Brain microvascular endothelial cell (primary cell): ENCODE measurements at places on chromosomes 7 and 10.

DNA sequence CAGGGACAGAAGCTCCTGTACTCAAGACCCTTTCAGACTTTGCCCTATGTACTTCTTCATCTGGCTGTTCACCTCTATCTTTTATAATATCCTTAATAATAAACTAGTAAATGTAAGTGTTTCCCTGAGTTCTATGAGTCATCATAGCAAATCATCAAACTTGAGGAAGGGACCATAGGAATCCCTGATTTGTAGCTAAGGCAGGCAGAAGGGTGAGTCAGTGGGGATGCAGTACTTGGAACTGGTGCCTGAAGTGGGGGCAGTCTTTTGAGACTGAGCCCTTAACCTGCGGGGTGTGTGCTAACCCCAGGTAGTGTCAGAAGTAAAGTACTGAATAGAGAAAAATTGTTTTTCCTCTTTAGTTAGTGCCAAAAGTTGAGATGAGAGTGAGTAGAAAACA, 6.2 kb upstream of the TMEM243 start:
- peak; percentile 21 for DNase-seq

GRCh38 chr7:29956487-29956836, 33.1 kb downstream of the SCRN1 start:
- no peak for DNase-seq

- DNase-seq: no peak
These were observed 19.5 kb upstream of the MICU1 start for GRCh38 chr10:72645263-72645858.

GRCh38 chr7:29032146-29032545, 74.0 kb upstream of the TRIL start:
- no peak for DNase-seq

- no peak for DNase-seq
These were observed 88.4 kb upstream of the SAMD8 start for GRCh38 chr10:75023074-75023473.
